ENCODE measurements at places on chromosomes 3 and 15.

- DNase-seq: no peak
Measured at GRCh38 chr3:63880653-63881052, 17.0 kb downstream of the ATXN7 start.

- DNase-seq: no peak
Measured at GRCh38 chr3:117263745-117264144, 554.2 kb downstream of the TUSC7 start.

DNA sequence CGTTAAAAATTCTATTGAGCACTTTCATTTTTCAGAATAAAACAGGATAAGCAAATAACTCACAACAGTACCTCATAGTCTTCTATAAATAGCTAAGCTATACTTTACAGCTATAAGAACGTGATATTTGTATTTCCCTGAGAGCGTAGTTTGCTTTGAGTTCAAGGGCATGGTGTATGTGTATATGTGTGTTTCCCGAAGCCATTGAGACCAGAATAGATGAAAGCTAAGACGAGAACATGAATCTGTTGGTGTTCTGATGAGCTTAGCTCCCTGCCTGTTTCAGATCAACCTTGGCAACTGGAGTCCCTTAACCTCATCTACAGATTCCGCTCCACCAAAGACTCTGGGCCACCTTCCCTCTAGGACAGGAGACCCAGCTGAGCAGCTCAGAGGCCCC lies 59.5 kb upstream of the MCF2L2 start:
- DNase-seq: no peak

DNA sequence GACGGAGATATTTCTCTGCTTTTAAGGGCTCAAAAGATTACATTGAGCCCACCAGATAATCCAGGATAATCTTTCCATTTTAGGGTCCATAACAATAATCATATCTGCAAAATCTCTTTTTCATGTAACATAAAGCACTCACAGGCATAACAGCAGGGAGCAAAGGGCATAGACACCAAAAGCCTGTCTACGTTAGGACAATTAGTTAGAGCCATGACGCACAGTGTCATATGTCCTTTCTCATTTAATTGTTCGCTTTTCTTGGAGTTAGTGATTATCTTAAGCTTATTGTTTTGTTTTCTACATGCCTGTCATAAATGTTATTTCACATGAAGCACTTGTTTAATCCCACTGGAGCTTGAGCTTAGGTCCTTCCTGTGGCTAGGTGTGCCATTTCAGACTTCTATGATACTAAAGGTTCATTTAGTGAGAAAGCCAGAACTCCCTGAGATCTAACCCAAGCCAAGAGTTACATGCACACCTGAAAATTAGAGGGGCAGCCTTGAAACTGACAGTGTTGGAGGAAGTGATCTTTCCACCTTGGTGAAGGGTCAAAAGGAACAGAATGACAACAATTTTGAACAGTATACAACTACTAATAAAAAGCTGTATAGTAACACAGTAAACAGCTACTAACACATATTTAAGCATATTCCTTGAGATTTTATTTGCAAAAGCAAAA lies 11.7 kb upstream of the HHATL start:
- DNase-seq: no peak

- DNase-seq: no peak
Measured at GRCh38 chr3:71930056-71930991, 145.4 kb upstream of the PROK2 start.

DNA sequence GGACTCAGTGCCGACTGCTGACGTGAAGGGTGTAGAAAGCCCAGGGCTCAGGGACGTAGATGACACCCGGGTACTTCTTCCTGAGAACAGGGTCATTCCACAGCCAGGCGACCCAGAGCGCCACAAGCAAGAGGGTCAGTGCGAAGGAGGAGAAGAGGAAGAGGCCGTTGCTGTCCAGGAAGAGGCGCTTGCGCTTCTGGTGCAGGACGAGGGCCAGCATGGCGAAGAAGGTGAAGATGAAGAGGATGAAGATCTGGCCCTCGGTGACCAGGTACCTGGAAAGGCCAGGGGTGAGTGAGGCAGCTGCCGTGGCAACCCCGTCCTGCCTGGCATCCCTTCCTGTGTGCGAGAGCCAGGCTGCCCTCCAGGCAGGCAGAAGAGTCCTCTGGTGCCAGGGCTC lies 3.0 kb upstream of the CALML4 start:
- DNase-seq: no peak

DNA sequence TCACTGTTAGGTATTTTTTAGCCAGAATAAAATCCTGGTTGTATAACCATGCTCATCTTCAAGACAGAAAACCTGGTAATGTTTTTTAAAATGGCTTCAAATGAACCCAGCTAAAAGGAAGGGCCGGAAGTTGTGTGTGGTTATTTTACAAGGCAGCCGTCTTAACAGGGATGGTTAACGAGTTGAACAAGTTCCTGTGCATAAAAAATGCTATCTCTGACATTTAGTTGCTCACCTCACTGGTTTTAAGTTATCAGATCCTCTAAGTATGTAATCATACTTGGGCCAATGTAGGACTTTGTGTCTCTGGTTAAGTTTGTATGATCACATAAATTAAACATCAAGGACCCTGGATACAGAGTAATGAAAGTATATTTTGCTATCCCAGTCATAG lies 2.1 kb downstream of the ATP11B start:
- no peak for DNase-seq

DNA sequence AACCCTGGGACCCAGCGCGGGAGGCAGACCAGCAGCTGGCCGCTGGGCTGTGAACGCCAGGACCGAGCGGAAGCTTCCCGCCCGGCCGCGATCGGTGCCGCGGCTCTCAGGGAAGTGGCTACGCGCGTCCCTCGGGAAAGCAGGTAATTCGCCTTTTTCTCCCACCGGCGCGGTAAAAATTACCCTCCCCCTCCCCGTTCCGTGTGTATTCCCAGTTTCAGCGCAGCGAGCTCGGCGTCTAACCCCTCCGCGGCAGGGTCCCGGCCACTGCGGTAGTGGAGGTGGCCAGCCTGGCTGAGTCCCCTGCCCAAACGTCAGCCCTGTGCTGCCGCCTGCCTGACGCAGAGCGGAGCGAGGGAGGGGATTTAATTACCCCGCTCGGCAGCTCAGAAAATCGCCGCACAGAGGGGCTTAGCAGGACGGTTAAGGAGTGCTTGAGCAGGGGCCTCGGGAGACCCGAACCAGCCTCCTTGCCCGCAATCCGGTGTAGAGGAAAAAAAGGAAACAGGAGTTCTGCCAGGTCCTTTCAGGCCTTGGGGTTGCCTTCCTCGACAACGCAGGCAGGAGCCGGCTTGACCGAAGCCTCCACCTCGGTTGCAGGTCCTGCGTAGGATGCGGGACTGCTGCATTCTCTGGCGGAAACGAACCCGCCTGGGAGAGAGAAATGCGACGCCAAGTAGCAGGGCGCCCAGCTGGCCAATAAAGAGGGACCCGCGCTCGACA lies 2.9 kb downstream of the GATA2 start:
- no peak for DNase-seq

GRCh38 chr3:2659896-2660295 lies 450.3 kb downstream of the IL5RA start:
- DNase-seq: no peak

GRCh38 chr15:66600240-66600627 lies 34.4 kb upstream of the LCTL start:
- DNase-seq: no peak

DNA sequence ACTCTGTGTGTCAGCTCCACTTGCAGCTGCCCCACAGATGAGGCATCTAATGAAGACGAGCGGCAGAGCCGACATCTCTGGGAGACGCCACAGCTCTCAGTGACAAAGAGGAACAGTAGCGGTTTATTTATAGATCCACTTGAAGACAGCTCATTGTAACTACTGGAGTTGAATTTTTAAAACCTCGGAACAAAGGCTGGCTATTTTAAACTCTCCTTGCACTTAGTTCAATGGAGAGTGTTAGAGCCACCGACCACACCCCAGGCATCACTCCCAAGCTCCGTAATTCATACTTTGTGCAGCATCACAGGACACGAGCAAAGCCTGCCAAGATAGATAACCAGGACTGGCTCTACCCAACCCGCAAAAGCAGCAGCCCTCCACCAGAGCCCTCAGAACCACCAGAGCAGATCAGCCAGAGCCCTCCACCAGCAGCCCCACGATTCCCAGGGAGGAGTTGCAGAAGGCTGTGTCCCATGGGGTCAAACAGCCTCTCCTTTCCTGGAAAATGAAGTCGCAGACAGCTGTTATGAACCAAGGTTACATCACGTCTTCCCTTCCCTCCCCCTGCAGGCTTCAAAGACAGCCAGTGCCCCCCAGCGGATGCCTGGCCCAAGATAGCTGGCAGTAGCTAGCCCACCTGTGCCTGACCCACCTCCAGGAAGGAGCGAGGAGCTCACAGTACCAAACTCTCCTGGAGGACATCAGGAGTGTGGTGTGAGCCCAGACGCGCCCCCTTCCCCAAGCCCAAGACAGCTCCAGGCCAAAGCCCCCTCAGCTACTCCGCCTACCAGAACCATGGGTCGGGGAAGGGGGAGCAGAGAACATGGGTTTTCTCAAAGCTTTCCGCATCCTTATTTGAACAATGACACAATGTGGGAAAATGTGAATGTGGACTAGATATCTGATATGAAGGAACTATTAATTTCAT lies 45.7 kb downstream of the POC1A start:
- peak; percentile 75 for DNase-seq

DNA sequence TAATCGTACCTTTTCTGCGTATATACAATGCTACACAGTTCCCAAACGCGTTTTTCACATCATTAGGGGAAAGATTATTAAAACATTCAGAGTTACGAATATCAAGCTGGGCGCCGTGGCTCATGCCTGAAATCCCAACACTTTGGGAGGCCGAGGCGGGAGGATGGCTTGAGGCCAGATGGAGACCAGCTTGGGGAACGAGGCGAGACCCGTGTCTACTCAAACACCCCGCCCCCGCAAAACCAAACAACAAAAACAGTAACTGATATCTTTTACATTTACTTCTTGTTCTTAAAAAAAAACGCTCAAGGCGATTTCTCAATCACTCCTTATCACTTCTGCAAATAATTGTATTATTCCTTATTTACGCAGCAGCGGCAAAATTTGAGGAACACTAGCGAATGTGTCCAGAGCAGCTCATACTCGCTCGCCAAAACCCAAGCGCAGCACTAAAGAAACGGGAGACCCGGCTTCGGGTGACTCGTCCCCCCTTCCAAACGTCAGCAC lies 1.2 kb downstream of the ZBTB11 start:
- DNase-seq: peak; percentile 21

GRCh38 chr3:184505076-184505878 lies 56.3 kb upstream of the EPHB3 start:
- no peak for DNase-seq

DNA sequence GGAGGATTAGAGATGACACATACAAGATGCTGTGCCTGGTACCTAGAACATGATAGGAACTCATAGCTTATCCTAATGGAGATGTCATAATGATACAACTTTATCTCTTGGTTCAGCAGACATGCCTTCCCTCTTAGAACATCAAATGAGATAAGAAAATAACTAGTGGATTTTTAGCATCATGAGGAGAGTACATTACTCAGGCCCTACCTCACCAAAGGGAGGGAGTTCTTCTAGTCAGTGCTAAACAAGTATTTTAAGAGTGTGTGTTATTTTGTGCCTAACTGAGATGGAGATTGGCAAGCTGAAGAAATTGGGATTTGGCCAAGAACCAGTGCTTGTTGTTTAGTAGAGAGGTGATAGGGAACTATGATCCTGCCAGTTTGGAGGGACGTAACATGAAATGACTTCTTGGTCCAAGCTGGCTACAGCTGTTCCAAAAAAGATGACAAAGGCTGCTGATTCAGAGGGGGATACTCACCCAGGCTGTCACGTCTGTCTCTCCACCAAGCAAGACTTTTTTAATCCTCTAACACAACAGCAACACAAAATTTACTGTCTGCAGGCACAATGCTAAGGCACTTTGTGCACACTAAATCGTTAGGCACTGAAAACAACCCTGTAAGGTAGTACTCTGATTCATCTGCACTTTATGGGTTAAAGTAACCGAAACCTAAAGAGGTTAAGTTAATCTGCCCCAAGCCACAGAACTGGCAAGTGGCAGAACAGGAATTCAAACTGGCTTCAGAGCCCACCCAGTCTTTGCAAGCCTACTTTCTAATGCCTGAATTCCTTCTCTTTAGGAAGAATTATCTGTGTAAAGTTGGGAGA lies 126.5 kb downstream of the CMSS1 start:
- DNase-seq: no peak

DNA sequence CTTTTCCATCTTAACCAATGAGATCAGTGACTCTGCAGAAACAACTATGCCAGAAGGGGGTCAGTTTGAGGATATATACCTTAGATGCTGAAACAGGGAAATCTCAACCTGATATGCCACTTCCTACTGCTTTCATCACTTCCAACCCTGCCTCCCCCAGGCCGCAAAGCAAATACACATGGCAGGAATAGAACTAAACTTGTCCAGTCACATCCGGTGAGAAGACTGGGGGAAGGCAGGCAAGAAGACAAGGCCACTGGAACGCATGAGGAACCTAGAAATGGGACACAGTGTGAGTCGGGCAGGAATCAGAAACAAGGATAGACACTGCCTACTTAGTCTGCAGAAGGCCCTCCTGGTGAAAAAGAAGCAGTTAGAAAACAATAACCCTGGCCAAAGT lies 90.6 kb downstream of the MYO5A start:
- no peak for DNase-seq

DNA sequence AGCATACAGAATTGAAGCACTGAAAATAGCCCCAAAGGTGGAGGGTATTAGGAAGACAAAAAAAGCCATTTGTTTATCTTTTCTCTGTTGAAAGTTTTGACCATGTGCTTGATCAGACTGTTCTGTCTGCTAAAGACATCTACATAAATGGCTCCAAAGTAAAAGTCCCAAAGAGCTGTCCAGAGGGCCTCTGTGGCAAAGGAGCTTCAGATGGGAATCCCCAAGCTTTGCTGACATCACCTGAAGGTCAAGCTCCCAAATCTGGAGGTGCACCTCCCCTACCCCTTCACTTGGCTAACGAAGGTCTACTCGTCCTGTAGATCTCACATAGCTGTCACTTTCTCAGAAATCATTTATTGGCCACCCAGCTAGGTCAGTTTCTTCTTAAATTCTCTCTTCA lies 194.6 kb upstream of the SLC2A2 start:
- no peak for DNase-seq

DNA sequence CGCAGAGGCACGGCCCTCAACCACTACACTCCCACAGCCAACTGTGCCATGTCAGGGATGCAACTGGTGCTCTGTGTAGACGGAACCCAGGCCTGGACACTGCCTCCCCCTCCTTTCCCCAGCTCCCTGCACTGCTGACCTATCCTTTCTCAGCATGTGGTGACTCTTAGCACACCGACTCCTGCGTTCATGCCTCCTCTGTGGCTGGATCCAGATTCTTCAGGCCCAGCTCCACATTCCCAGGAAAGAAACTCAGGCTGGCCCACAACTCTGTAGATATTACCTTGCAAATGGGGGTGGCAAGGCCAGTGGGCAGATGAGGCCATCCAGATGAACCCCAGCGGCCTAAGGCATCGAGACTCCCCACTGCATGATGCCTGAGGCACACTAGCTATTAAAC lies 272.7 kb downstream of the OCA2 start:
- no peak for DNase-seq

DNA sequence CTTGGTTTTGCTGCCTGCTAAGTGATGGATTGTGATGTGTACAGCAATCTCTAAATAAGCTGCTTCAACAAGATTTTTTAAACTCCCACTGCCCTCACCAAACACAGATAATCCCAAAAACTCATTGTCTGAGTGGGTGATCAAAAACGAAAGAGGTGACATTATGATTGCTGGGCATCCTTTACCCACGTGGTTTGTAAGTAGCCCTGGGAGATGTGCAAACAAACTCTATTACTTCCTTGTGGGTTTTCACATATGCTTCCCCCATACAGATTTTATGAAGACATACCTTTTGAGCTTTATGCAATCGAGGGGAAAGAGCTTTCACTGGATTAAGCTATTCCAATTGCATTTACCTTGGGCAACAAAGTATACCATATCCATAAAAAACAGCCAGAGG lies 1000.4 kb downstream of the FHIT start:
- no peak for DNase-seq

Data from Ammon's horn (tissue), 1 donor.